ENCODE measurements at places on chromosomes 4 and X. TPM values are rescaled to one million over a fixed set of nuclear protein-coding genes. Genes with fewer than 3 reads are reported as not detected.

DNA sequence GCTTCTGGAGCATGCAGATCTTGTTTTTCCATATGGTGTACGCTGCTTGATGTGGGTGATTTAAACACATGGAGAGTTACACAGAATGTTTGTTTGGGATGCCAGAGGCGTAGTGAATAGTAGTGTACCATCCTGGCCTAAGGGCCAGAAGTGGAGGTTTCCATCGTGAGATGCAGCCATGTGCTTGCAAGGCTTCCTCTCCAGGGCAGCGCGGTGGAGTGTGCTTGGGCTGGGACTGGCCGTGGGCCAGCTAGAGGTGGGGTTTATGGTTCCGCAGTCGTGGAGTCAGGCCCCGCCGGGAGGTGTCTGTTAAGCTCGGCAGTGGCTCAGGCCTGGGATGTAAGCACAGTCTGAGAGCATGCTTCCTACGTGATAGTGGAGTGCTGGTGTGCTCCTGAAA lies 14.0 kb downstream of the STOX2 start:
- DNase-seq = no peak

DNA sequence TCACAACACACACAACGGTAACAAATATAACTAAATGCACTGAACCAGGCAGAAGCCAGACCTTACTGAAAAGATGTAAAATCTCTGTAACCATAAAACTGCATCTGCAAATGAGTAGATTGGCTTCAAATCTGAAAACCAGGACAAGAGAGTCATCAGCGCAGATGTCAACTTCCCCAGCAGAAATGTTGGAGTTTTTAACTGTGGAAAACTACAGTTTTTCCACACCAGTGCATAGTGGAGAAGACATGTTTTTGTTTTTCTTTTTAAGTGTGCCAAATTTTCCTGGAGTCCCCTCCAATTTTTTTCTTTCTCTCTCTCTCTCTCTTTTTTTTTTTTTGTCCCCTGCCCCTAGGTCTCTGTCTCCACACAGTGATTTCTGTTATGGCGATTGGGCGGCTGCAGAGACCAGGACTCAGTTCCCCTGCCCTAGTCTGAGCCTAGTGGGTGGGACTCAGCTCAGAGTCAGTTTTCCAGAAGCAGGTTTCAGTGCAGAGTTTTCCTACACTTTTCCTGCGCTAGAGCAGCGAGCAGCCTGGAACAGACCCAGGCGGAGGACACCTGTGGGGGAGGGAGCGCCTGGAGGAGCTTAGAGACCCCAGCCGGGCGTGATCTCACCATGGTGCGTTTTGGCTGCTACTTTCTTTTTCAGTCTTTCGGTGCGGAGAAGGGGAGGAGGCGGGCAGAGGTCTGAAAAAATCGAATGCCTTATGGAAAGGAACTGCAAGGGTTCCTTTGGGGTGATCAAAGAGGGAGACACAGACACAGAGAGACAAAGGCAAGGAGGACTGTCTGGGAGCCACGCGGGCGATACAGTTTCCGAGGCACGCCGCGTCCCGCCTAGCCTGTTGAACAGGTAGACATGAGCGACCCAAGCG lies at the start of gene GUCY1A1:
Gene GUCY1A1 (plus strand): TSS at position 505 of the 878 bp plus-strand sequence. CDS start 30,020 bp downstream, outside the sequence.
- peak; percentile 1 for DNase-seq

DNA sequence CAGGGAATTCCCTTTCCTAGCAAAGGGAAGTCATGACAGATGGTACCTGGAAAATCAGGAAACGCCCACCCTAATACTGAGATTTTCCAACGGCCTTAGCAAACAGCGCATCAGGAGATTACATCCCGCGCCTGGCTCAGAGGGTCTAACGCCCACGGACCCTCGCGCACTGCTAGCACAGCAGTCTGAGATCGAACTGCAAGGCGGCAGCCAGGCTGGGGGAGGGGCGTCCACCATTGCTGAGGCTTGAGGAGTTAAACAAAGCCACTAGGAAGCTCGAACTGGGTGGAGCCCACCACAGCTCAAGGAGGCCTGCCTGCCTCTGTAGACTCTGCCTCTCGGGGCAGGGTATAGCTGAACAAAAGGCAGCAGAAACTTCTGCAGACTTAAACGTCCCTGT lies 507.7 kb downstream of the ZIC3 start:
- no peak for DNase-seq

- DNase-seq = no peak
These were observed 87.1 kb upstream of the USP9X start for GRCh38 chrX:40998123-40998522.

Gene GNRHR
- not detected for total RNA-seq

Gene TEX13C
- total RNA-seq = not detected

Gene BTK
- total RNA-seq = not detected

Gene CHRDL1
- 79.1 TPM for total RNA-seq

Data from MG63 (cell line).